ENCODE measurements at places on chromosomes 2 and 18.

GRCh38 chr2:96591054-96591453 lies 47.1 kb downstream of the KANSL3 start:
- no peak for DNase-seq

- DNase-seq, result no peak
Measured at GRCh38 chr2:45739796-45740485, 88.5 kb downstream of the PRKCE start.

GRCh38 chr2:99153921-99154604 lies 679 bp downstream of the TSGA10 start:
- no peak for DNase-seq

DNA sequence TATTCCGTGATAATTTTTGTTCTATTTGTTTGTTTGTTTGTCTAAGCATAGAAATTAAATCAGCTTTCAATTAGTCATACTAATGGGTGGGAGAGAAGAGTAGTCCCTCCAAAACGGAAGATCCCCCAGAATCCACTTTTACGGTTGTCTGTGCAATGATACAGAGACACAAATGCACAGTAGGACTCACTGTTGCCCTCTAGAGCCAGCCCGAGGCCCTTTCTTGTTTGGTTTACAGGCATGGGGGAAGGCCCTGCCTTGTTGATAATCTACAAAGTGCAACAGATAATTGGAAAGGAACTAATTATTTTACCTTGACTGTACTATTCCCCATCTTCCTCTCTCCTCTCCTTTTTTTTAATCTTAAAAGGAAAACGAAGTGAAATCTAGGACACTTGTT lies 121.1 kb downstream of the ACOXL start:
- no peak for DNase-seq

- no peak for DNase-seq
Measured at GRCh38 chr2:44997963-44998362, 11.3 kb downstream of the SIX2 start.

DNA sequence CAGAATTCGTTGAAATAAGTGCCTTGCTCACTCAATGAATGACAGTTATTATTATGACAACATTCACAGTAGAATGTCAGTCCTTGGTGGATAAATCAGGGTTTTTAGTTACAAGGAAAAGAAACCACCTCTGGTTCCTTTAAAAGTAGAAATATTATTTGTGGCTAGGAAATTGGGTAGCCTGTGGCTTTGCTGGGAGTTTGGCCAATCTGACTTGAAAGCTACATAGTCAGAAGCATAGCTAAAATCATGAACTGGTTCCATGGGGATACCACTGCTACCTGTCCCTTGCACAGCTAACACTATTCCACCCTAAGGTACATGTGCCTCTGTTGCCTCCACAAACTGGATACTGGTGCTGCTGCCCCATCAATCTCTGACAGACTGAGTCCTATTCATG lies 12.8 kb upstream of the SMCHD1 start:
- DNase-seq, result no peak

Data from natural killer cell treated with Interleukin-12 subunit alpha and Interleukin-12 subunit beta and Interleukin-15 and Interleukin-18, amount 100 ng/mL, for 72 hours (primary cell).